ENCODE measurements at places on chromosomes 7 and 10.

- no peak for DNase-seq
Observed at GRCh38 chr7:87129332-87129731, 22.9 kb upstream of the DMTF1 start.

GRCh38 chr7:519484-520390, at the start of gene PDGFA:
TSS of gene PDGFA (minus strand) at chr7:519846. CDS start at chr7:519001, 845 bp downstream.
- DNase-seq, result peak; percentile 74

GRCh38 chr7:128908750-128909624, 1.5 kb downstream of the KCP start:
- no peak for DNase-seq

DNA sequence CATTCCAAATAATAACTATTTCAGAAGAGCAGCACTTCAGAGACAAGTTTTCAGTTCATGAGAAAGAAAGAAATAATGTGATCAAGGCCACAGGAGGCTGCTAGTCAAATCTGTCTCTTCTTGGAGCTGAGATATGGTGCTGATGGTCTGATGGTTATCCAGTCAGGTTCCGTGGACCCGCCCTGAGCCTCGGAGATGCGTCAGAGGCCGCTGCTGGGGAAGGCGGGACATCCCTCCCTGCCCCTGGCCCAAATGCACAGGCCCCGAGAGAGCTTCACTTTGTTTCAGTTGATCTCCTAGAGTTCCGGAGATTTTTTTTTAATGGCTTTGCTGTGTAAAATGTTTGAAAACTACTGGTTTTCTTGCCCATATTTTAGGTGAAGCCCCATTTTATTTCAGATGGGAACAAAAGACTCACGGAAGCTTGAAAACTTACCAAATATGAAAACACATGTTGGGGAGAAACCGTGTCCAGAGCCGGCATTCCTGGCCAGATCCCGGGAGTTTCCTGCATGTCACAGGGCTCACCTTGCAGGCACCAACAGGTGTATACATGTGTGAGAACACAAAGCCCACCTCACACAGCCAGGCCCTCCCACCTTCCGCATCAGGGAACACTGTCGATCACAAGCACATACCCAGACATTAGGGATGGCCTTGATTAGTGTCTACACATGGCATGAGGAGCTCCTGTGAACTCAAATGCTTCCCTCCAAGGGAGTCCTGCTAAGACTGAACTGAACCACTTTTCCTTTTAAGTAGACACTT, 499.0 kb downstream of the TCERG1L start:
- DNase-seq, result no peak

- no peak for DNase-seq
Observed at GRCh38 chr7:53050433-53050832, 15.0 kb downstream of the POM121L12 start.

GRCh38 chr7:97021747-97022490, 2.7 kb downstream of the DLX5 start:
- no peak for DNase-seq

- DNase-seq, result peak; percentile 27
Observed at GRCh38 chr7:98266840-98267239, 14.6 kb upstream of the BRI3 start.

- DNase-seq, result no peak
Observed at GRCh38 chr10:96371356-96371755, 12.6 kb upstream of the OPALIN start.

- no peak for DNase-seq
Observed at GRCh38 chr10:35353805-35354204, 17.5 kb downstream of the CCNY start.

GRCh38 chr7:47801423-47801822, 146.8 kb downstream of the PKD1L1 start:
- DNase-seq, result no peak

DNA sequence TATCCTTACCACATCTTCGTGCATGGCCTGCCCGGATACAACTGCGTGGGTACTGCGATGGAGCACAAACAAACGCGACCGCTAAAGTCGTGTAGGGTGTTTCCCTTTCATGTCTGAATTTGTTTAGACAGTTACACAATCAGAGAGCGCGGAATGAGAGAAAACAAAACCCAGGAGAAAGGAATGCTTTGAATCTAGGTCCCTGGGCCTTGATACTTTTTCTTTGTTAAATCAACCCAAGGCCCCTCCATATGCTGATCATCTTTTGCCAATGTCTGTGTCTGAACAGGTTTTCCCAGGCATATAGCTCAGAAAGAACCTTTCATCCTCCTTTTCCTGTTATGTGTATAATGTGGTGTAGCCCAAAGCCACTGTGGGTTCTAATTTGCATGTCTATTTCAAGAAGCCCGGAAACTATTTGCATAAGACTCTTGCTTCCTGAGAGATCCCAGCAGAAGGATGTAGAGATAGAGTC, 145.8 kb downstream of the FRMD4A start:
- DNase-seq, result peak; percentile 76

DNA sequence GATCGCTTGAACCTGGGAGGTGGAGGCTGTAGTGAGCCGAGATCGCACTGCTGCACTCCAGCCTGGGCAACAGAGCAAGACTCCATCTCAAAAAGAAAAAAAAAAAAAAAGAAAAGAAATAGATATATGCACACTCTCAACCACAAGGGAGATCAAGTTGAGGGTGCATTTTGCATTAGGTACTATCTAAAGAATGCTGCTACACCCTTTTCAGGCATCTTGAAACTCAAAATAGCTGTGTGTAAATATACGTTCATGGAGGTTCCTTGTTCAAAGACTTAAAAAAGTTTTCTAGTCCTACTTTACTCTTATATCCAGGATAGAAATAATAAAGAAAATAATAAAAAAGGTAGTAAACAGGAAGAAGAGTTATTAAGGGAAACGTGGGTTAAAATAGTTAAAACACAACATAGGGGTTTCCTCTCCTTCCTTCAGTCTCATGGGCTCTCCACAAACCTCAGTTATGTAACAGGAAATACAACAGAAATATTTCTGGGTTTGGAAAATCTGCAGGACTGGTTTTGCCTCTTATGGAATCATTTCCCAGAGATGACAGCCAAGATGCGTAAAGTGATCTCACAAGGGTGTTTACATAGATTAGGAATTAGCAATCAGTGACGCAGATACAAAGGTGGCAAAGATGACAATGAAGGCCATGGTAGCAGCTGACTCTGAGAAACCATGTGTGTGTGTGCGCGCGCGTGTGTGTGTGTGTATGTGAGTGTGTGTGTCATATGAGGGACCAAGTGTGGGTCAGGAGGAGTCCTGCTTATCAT, 15.1 kb downstream of the STEAP4 start:
- DNase-seq, result no peak

DNA sequence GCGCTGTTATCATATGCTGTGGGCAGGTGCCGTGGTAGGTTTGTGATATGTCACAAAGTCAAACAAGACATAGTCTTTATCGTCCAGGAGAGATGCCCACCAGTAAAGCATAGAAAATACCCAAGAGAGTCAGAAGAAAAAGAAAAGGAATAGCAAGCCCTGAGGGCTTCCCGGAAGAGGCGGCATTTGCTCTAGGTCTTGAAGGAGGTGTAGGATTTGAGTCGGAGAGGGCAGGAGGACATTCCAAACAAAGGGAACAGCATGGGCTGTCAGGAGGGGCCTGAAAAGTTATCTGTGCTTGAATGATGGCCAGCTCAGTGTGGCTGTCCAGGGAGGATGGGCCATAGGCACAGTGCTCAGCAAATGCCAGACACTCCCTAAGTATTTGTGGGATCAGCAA, 42.2 kb downstream of the COL13A1 start:
- no peak for DNase-seq

- DNase-seq, result no peak
Observed at GRCh38 chr7:114356133-114356532, 58.5 kb upstream of the FOXP2 start.

- DNase-seq, result no peak
Observed at GRCh38 chr10:19499291-19499770, 316.9 kb upstream of the PLXDC2 start.

- no peak for DNase-seq
Observed at GRCh38 chr7:41538810-41539724, 163.8 kb downstream of the INHBA start.

- DNase-seq, result peak; percentile 36
Observed at GRCh38 chr10:132186488-132187429, at the start of gene DPYSL4. TSS of gene DPYSL4 (plus strand) at chr10:132186948. CDS start at chr10:132187064, 116 bp downstream.

DNA sequence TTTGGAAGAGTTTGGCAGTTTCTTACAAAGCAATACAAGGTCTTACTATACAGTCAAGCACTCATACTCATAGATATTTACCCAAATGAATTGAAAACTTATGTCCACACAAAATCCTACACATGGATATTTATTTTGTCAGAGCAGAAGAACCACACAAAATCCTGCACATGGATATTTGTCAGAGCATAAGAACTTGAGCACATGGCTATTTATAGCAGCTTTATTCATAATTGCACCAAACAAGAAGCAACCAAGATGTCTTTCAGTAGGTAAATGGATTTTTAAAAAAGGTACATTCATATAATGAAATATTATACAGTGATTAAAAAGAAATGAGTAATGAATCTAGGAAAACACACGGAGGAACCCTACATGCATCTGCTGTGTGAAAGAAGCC, 115.4 kb downstream of the BTAF1 start:
- no peak for DNase-seq

DNA sequence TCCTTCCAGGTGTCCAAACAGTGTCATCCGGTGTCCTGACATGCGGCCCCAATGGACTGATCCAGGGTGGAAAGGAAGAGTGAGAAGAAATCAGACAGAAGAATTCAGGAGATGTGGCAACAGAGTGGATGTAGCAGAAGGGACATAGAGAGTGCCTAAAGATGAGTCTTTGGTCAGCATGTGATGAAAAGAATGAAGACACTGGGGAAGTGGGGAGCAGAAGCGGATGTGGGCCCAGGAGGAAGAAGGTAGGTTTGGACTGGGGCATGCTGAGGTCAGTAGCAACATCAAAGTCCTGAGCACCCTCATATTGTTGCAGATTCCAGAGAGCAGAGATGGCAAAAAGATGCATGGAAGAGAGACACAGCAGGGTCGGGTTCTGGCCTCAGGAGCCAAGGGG, 71.8 kb upstream of the STEAP1B start:
- DNase-seq, result peak; percentile 47

- DNase-seq, result no peak
Observed at GRCh38 chr7:64905547-64905946, 2.5 kb downstream of the ZNF273 start.

- no peak for DNase-seq
Observed at GRCh38 chr10:10165415-10165814, 852.3 kb upstream of the CELF2 start.

- no peak for DNase-seq
Observed at GRCh38 chr7:85067371-85067770, 119.5 kb downstream of the SEMA3D start.

- DNase-seq, result no peak
Observed at GRCh38 chr10:116710076-116710475, 32.3 kb downstream of the HSPA12A start.

DNA sequence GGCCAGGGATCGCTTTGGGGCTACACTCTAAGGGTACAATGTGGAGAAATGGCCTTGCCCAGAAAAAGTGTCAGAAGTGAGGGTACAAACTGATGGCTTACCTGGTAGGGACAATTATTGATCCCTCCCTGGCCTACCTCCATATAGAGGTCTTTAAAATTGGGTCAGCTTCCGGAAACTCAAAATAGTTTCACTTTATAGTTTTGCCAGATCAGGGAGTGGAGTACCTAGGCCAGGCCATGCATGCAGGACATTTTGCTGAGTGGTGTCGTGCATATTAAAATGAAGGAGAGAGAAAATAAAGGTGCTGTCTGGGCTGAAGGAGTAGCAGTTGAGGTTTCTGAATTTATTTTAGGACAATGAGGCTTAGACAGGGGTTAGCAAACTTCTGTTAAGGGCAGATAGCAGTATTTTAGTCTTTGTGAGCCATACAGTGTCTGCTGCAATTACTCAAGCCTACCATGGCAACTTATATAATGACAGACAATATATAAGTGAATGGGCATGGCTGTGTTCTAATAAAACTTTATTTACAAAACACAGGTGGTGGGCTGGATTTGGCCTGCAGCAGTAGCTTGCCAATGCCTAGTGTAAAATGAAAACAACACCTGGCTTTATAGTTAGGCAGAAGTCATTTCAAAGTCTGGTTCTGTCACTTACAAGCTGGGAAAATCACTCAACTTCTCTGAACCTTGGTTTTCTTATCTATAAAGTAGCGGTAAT, 176.9 kb upstream of the AOAH start:
- no peak for DNase-seq

GRCh38 chr10:19606968-19607367, 209.3 kb upstream of the PLXDC2 start:
- no peak for DNase-seq

DNA sequence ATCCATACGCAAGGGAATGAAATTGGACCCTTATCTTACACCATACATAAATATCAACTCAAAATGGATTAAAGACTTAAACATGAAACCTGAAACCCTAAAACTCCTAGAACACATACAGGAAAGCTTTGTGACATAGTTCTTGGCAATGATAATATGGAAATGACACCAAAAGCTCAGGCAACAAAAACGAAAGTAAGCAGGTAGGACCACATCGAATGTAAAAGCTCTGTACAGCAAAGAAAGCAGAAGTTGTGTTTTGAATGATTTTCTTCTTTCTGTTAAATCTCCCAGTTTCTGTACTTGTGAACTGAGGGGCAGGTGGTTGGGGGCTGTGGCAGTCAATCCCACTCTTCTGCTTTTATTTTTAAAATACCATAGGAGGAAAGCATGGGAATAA, 368.4 kb upstream of the PODXL start:
- no peak for DNase-seq

DNA sequence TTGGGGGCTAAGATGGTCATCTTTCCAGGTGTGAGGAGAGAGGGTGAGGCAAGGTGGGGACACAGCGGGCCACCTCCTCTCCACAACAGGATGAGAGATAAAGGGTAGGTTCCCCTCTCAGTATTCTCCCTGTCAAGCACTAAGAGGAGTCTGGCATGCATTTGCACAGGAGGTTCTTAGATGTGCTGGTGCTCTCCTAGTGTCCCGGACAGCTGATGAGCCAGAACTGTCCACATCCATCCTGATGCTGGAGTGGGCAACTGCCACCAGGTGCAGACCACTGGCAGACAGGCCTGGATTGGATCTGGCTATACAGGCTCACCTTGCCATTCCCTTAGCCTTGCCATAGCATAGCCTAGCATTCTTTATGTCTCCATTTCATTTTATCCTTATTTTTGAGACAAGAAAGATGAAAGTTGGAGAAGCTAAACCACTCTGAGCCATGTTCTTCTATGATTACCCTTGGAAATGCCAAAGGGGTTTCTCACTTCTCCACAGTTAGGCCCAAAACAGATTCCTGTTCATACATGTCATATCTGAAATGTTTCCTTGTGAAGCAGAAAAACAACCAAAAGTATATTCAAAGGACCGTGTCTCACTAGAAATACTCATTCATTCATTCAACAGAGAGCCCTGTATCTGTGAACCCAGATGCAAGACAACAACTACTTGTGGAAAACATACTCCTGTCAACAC, 48.8 kb upstream of the ANTXRL start:
- DNase-seq, result no peak

- no peak for DNase-seq
Observed at GRCh38 chr10:2019281-2019680, 282.0 kb upstream of the ADARB2 start.
